Skeletal muscle cell (primary cell): ENCODE measurements at places on chromosomes 2 and 18.

DNA sequence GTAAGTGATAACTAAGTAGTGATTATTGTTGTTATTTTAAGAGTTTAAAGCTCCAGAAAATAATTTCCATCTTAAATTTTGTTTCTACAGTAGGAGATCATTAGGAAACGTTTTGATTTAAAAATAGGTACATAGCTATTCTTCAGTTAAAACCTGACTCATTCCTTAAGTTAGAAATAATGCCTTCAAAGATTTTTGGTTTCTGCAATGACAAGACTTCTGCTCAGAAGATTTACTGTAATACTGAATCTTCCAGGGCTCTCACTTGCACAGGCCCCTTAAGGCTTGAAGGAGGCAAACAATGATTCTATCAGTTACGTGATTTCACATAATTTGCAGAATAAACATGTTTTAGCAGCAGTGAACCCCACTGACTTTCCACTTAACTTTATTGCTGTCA lies 333.7 kb downstream of the RAD51AP2 start:
- DNase-seq = no peak

DNA sequence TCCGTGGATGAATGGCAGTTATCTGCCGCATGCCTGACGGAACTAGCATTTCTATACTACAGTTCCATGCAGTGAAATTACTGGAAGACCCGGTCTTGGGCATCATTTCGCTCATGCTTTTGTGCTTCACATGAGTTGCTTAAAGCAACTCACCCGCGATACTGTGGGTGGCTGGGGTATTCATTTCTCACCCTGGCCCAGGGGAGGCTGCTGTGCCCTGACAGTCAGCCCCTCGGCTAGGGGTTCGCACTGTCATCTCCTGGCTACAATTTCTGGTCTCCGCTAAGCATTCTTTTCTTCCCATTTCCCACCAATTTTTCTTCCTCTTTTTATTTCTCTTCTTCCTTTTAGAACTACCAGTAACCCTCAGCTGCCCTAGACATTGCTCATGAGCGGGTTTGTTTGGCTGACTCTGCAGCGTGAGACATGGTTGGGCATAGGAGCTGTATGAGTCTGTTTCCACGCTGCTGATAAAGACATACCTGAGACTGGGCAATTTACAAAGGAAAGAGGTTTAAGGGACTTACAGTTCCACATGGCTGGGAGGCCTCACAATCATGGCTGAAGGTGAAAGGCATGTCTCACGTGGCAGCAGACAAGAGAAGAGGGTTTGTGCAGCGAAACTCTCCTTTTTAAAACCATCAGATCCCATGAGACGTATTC lies 16.5 kb upstream of the CNDP2 start:
- no peak for DNase-seq

DNA sequence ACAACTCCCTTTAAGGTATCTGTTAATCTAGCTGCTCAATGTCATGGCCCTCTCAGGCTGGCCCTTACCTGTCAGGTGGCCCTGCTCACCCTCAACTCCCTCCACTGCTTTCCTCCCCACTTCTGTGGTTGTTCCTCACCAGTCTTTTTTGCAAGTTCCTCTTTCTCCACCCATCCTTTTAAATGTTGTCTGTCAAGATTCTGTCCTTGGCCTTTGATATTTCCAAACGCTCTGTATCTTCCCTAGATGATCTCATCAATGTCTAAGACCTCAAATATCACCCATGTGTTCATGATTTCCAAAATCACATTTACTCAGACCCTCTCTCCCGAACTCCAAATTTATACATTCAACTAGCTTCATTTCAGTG lies 3.5 kb downstream of the PTPN2 start:
- no peak for DNase-seq

GRCh38 chr18:3463051-3463450 lies 13.1 kb downstream of the TGIF1 start:
- no peak for DNase-seq

GRCh38 chr2:103789381-103790095 lies 1027.7 kb downstream of the TMEM182 start:
- DNase-seq = no peak

GRCh38 chr2:133271105-133271504 lies 297.2 kb downstream of the NCKAP5 start:
- DNase-seq = no peak

DNA sequence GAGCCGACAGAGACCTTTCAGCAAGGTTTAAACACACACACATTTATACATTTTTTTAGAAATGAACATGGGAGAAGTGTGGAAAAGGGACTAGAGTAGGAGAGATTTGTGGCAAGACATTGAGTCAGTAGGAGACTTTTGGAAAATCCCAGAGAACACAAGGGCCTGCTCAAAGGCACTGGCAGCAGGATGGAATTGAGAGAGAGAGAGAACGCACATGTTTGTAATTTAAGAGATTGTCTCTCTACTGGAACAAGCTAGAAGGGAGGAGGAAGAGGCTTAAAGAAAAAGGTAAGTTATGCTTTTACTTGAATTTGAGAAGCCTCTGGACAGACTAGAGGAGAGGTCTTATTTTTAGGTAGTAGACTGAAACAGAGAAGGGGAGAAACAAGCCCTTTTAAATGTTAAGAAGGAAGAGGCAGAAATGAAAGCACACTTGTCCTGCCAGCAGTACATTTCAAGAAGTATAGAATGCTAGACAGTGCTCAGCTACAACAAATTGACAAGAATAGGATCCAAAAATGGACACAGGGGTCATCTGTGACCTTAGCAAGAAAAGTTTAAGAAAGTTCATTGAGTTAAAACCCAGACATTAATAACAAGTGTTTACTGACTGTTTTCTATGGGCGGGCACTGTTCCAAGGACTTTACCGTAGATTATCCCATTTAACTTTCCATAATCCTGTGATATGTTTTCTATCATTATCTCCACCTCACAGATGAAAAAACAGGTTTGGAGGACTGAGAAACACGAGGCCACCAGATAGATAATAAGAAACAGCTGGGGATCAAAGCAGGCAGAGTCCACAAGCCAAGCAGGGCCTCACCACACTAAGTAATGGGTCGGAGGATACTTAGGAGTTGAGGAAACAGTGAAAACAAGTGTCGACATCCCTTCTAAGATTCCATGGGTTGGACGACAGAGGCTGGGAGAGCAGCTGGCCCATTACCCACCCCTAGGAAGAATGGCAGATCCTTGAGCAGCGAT lies 306.5 kb upstream of the NRP2 start:
- DNase-seq = no peak
